ENCODE measurements at places on chromosomes 12 and 14.

GRCh38 chr12:106145539-106146447 is 7.0 kb upstream of the NUAK1 start:
- no peak for DNase-seq

GRCh38 chr14:73715707-73716106 is 1.5 kb upstream of the PNMA1 start:
- DNase-seq, result no peak

DNA sequence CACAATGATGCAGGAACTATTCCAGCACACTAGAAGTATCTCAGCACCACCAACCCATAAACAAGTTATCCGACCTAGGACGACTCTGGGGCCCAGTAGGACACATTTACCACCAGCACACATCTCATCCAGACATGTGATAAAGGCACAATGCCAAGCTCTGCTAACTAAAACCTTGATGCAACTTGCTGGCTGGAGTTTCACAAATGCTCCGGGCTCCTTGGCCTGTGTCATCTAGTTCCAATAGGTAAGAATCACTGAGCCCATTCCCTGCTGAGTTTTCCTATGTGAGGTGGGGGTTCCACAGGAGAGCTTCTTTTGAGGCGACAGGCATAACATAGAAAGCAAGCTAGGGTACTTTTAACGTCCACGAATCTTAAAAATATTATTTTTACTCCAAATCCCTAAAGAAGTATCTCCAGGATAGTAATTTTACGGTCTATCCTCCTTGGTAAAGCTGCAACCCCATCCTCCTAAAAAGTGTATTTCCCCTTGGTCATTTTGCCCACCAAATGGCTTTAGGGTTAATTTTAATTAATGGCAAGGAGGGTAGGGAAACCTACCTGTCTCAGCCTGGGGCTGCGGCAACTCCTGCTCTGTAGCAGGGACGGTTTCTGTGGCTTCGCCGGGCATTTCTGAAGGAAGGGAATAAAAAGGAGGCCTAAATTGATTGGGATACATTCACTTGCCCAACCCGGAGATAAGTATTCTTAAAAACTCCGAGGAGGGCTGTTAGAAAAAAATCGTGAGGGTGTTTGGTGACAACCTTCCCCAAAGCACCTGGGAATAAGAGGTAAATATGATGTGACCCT is 1.0 kb downstream of the NACA start:
- no peak for DNase-seq

GRCh38 chr12:107488666-107489065 is 196.9 kb upstream of the PWP1 start:
- DNase-seq, result no peak

- no peak for DNase-seq
These were observed 292.8 kb upstream of the SFSWAP start for GRCh38 chr12:131418121-131418520.

DNA sequence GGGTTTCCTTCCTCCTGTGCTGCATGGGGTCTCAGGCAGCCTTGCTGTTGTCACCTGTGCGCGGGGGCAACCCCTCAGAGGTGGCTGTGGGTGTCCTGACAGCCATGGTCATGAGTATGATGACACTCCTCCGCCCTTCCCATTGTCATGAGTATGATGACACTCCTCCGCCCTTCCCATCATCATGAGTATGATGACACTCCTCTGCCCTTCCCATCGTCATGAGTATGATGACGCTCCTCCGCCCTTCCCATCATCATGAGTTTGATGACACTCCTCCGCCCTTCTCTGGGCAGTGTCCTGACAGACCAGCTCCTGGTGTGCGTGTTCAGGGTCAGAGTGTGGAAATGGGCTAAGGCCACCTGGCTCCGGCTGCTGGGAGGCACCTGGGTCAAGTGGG is 40.0 kb downstream of the FBRSL1 start:
- DNase-seq, result no peak

- no peak for DNase-seq
These were observed 8.2 kb upstream of the CLEC2A start for GRCh38 chr12:9940375-9940774.

DNA sequence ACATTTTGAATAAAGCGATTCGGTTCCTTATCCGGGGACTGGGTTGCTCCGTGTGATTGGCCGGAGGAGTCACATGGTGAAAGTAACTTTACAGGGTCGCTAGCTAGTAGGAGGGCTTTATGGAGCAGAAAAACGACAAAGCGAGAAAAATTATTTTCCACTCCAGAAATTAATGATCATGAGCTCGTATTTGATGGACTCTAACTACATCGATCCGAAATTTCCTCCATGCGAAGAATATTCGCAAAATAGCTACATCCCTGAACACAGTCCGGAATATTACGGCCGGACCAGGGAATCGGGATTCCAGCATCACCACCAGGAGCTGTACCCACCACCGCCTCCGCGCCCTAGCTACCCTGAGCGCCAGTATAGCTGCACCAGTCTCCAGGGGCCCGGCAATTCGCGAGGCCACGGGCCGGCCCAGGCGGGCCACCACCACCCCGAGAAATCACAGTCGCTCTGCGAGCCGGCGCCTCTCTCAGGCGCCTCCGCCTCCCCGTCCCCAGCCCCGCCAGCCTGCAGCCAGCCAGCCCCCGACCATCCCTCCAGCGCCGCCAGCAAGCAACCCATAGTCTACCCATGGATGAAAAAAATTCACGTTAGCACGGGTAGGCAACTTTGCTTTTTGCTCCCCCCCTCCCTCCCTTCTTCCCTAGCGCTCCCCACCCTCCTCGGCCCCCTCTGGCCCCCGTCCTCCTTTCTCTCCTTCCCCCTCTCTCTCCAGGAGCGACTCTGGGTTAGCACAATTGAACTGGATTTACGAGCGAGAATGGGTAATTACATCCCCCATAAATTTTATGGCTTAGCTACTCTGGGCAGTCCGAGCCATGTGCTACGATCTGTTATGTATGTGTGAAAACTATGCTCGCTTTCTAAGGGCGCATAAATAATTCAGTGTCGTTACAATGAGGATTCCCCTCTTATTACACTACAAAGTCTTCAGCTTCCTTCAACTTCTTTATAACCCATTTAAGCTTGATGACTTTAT is at the start of gene HOXC4:
HOXC4 (plus strand) TSS at position 85 of the 991 bp plus-strand sequence; CDS start at position 173, 88 bp downstream.
- no peak for DNase-seq

- no peak for DNase-seq
These were observed 8.1 kb upstream of the P2RX7 start for GRCh38 chr12:121124402-121125109.

DNA sequence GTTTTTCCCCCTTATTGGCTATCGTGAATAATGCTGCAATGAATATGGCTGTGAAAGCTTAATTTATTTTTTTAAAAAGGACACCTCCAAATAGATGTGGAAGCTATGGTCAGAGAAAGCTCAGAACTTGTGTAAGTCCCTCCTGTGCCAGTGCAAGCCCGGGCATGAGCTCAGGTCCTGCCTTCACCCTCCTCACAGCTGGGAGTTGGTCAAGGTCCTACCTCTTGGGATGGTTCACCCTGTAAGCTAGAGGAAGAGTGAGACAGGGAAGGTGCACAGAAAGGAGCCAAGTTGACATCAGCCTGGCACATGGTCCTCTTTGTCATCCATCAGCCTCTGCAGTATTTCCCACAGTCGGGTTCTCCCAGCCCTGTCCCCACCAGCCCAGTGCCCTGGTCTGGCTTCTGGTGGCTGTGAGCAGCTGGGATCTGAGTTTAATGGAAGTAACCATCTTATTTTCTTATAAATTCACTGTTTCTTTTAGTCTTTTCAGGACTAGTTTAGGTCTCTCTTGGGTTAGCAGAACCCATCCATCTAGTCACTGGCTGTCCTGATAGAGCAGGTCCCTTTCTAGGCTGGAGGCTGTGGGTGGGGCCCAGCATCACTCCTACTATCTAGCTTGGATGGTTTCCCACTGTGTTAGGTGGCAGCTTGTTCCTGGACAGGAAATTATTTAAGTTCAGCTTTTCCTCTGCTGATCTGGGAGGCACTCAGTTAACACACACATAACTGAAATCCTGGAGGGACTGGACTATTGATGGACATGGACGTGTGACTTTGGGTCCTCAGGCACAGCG is 11.8 kb upstream of the PLEKHG3 start:
- DNase-seq, result no peak

- no peak for DNase-seq
These were observed 1.7 kb downstream of the ASCL4 start for GRCh38 chr12:107776171-107776570.

DNA sequence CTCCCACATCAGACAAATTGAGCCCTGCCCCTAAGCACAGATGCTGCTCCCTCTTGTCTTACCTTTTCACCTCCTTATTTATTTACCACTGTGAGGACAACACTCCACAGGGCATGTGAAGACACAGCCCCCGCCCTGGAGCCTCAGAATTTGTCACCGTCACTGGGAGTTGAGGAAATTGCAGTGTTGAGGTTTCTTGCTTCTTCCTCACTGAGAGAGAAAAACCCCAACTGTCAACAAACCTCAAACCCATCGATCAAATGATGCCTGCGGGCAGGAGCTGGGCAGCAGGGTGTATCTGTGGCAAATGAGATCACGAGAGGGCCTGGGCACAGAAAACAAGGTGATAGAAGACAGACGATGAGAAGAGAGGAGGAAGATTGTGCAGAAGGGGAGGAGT is 30.5 kb upstream of the PLEKHG3 start:
- no peak for DNase-seq

- DNase-seq, result no peak
These were observed 13.1 kb upstream of the CHD4 start for GRCh38 chr12:6620137-6620884.

DNA sequence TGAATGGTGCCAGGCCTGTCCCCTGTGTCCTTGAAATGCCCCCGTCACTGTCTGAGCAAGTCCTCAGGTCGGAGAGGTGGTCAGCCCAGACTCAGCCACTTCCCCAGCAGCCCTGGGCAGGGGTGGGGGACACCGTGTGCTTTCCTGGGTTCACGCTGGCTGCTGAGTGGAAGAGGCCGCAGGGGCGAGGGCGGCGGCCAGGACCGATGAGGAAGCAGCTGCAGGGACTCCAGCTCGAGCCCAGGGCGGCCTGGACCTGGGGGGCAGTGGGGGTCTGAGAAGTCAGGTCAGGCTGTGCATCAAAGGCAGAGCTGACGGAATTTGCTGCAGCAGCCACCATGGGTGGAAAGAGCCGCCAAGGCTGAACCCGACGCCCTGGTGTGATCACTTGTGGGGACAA is 28.4 kb downstream of the NOC4L start:
- DNase-seq, result no peak

GRCh38 chr12:65765436-65765813 is 58.9 kb upstream of the HMGA2 start:
- no peak for DNase-seq

DNA sequence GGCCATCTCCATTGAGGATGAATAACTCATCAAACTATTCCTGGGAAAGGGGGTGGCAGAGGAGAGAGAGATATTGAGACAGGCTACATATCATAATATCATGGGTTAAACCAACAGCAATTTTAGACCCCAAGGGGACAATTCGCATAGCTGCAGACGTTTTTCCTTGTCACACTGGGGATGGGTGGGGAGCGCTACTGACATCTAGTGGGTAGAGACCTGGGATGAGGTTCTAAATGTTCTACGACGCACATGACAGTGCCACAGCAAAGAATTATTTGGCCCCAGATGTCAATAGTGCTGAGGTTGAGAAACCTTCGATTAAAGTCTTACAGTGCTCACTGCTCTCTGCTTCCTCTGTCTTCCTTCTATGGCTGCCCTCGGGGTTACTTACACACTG is 425.6 kb downstream of the NRXN3 start:
- DNase-seq, result peak; percentile 61

DNA sequence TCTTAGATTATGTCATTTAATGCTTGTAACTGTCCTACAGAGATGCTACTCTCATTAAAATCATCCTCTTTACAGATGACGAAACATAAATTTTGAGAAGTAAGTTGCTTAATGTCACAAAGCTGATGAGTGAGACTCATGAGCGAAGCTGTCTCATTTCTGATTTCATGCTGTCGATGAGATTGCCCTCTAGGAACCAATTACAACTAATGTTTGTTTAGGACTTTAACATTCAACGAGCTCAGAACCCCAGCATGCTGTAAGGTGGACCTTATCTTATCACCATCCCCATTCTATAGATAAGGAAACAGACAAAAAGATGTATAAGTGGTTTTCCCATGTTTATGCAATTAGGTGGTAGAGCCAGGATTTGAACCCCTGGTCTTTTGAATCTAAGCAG is 23.1 kb downstream of the BHLHE41 start:
- no peak for DNase-seq

DNA sequence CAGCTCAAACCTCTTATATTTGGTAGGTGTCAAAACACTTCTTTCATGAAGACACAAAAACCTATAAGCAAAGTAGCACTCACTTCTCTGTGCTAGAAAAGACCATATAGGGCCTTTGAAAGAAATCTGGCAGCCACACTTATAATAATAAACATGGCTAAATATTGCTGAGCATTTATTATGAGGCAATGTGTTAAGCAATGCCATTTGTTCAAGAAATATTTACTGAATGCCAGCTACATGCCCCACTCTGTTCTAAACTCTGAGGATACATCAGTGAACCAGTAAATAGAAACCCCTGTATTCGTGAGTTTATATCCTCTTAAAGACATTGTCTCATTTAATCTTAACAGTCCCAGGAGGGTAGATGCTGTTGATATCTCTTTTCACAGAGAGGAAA is 52.0 kb downstream of the RNFT2 start:
- DNase-seq, result no peak

- DNase-seq, result no peak
These were observed 129.2 kb upstream of the SLCO1B1 start for GRCh38 chr12:21001778-21002177.

GRCh38 chr12:103748875-103749274 is 92.2 kb downstream of the NT5DC3 start:
- no peak for DNase-seq

GRCh38 chr12:4242595-4242994 is 31.0 kb upstream of the CCND2 start:
- DNase-seq, result no peak

GRCh38 chr12:47752552-47752951 is 6.1 kb downstream of the RAPGEF3 start:
- no peak for DNase-seq

DNA sequence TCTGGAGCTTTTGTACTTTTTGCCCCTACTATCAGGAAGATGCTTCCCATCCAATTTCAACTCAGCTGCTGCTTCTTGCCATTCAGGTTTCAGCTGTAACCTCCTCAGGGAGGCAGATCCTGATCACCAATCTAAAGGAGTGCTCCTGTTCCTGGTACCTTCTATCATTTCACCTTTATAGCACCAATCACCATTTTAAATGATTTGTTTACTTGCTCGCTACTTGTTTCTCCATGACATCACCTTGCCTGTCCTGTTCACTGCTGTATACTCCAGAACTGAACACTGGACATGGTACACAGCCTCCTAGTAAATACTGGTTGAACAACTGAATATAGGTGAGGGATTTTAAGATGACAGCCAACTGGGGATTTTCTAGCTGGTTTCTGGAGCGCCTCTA is 287.2 kb upstream of the DIO2 start:
- no peak for DNase-seq

- DNase-seq, result no peak
These were observed 46.0 kb upstream of the PLBD1 start for GRCh38 chr12:14613718-14614117.
